ENCODE measurements at places on chromosomes 6 and 20.

GRCh38 chr6:131652472-131652871 lies 15.4 kb downstream of the ENPP3 start:
- no peak for DNase-seq

- DNase-seq = peak; percentile 80
Observed at GRCh38 chr6:163943607-163944385, 529.3 kb downstream of the QKI start.

- no peak for DNase-seq
Observed at GRCh38 chr6:112603726-112604125, 256.6 kb downstream of the RFPL4B start.

- no peak for DNase-seq
Observed at GRCh38 chr6:164216839-164217238, 802.3 kb downstream of the QKI start.
